Psoas muscle (tissue), 8 donors: ENCODE measurements at places on chromosomes 11 and 22. TPM values are rescaled to one million over a fixed set of nuclear protein-coding genes. Genes with fewer than 3 reads are reported as not detected.

Gene MMP7
- polyA plus RNA-seq: 0.31 TPM

Gene CCDC73
- polyA plus RNA-seq: not detected

Gene TCP11L1
- 2.0 TPM for polyA plus RNA-seq

Gene RNF141
- 5.0 TPM for polyA plus RNA-seq

Gene KRTAP5-10
- not detected for polyA plus RNA-seq

Gene TRPC6
- polyA plus RNA-seq: 0.04 TPM

Gene MYBPC3
- polyA plus RNA-seq: 0.13 TPM

Gene PNPLA5
- polyA plus RNA-seq: 0.01 TPM

Gene FJX1
- 0.96 TPM for polyA plus RNA-seq

Gene CYTH4
- 0.76 TPM for polyA plus RNA-seq

Gene RFPL1
- polyA plus RNA-seq: not detected

Gene DDI1
- polyA plus RNA-seq: not detected

Gene LARGE2
- 0.13 TPM for polyA plus RNA-seq

Gene CD3G
- polyA plus RNA-seq: 0.01 TPM

Gene C22orf23
- polyA plus RNA-seq: 0.72 TPM

Gene ANO9
- 0.10 TPM for polyA plus RNA-seq

Gene SLC22A8
- polyA plus RNA-seq: not detected

Gene SAMM50
- 80.0 TPM for polyA plus RNA-seq

Gene OR51E2
- polyA plus RNA-seq: 0.23 TPM

Gene DAGLA
- 1.7 TPM for polyA plus RNA-seq

Gene UBQLN3
- not detected for polyA plus RNA-seq

Gene UBASH3B
- 17.5 TPM for polyA plus RNA-seq

Gene OR52A1
- polyA plus RNA-seq: not detected

Gene APOL3
- polyA plus RNA-seq: 15.1 TPM

Gene SAA1
- 14.4 TPM for polyA plus RNA-seq

Gene RPS13
- polyA plus RNA-seq: 2,088 TPM

Gene MPEG1
- polyA plus RNA-seq: 1.8 TPM

Gene CRYBB3
- 0.22 TPM for polyA plus RNA-seq

Gene ACTN3
- 531 TPM for polyA plus RNA-seq

Gene ELFN2
- 0.01 TPM for polyA plus RNA-seq

Gene LYVE1
- polyA plus RNA-seq: 12.9 TPM

Gene KDM4E
- not detected for polyA plus RNA-seq

Gene SNAP29
- 28.1 TPM for polyA plus RNA-seq

Gene SLC25A18
- 6.9 TPM for polyA plus RNA-seq

Gene PRDM11
- polyA plus RNA-seq: 2.3 TPM

Gene CARD18
- polyA plus RNA-seq: not detected

Gene ANGPTL5
- 0.16 TPM for polyA plus RNA-seq

Gene FGF19
- not detected for polyA plus RNA-seq

Gene KCNK4
- not detected for polyA plus RNA-seq

Gene MYO18B
- 79.3 TPM for polyA plus RNA-seq

Gene TUBA8
- polyA plus RNA-seq: 38.8 TPM

Gene TMEM121B
- 0.03 TPM for polyA plus RNA-seq

Gene EHF
- 0.04 TPM for polyA plus RNA-seq

Gene PLEKHA7
- 1.1 TPM for polyA plus RNA-seq

Gene THY1
- polyA plus RNA-seq: 1.00 TPM

Gene DRD4
- polyA plus RNA-seq: 0.18 TPM

Gene A4GALT
- 24.7 TPM for polyA plus RNA-seq

Gene RAB3IL1
- polyA plus RNA-seq: 5.1 TPM

Gene KAT5
- 51.2 TPM for polyA plus RNA-seq

Gene CRYBB2
- not detected for polyA plus RNA-seq

Gene LDHAL6A
- polyA plus RNA-seq: not detected

Gene DGAT2
- 3.0 TPM for polyA plus RNA-seq

Gene ENDOD1
- polyA plus RNA-seq: 20.1 TPM

Gene OR8D1
- not detected for polyA plus RNA-seq

Gene KDM2A
- 67.9 TPM for polyA plus RNA-seq

Gene CLDN5
- 25.4 TPM for polyA plus RNA-seq

Gene MMP3
- polyA plus RNA-seq: 2.0 TPM

Gene LRRC74B
- 0.51 TPM for polyA plus RNA-seq
